ENCODE measurements at places on chromosomes 1 and 21.

GRCh38 chr1:185312361-185313138, 4.5 kb downstream of the IVNS1ABP start:
- no peak for DNase-seq

DNA sequence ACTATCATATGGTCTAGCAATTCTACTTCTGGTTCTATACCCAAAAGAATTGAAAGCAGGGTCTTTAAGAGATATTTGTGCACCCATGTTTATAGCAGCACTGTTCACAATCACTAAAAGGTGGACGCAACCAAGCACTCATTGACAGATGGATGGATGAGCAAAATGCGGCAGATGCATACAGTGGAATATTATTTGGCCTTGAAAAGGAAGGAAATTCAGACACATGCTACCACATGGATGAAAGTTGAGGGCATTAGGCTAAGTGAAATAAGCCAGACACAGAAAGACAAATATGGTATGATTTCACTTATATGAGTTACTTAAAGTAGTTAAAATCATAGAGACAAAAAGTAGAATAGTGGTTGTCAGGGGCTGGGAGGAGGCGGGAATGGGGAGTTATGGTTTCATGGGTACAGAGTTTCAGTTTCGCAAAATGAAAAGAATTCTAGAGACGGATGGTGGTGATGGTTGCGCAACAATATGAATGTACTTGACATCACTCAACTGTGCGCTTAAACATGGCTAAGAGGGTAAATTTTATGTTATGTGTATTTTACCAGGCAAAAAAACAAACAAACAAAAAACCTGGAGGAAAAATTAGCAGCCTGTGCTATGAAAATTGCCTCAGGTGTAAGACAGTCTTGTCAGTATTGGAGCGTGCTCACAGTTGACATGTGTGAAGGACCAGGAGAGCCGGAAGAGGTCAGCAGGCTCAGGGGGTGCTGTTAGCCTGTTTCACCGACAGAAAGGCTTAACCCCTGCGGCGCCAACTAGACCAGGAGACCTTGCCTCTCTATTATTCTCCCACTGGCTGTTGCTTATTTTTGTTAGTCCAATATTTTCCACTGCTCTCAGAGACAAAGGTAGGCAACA, 26.5 kb downstream of the CD247 start:
- DNase-seq = no peak

- peak; percentile 60 for DNase-seq
Observed at GRCh38 chr1:153841463-153841994, 66.3 kb downstream of the SLC27A3 start.

DNA sequence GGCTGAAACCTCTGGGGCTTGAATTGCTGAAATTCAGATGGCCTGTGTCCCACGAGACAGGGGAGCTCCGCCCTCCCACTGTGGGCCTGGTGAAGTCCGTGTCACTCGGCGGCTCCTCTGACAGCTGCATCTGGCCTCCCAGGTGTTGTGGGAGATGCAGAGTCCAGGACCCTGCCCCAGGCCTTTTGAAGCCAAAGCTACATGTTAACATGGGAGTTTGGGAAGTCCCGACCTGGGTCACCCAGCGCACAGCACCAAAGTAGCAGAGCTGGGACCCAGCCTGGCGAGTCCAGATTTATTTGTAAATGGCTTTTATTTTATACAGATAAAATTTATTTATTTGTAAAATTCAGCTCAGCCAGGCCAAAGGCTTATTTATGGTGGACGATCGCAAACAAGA, 28.9 kb downstream of the SLC37A1 start:
- DNase-seq = no peak

DNA sequence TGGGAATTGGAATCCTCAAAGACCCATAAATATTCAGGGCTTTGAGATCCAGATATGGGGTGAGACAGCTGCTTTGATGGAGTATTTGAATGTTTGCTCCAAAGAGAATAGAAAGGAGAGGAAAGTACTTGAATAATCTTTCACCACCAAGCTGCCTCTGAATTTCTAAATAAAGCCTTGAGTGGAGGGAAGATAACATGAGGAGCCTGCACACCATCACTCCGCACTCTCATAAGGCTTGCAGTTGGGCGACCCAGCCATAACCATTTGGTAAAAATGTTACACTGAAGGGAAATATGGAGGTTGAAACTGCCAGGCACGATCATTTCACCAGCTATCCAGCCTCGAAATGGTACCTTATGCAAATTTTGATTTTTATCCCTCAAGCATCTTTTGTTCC, 38.4 kb downstream of the VCAM1 start:
- DNase-seq = no peak

DNA sequence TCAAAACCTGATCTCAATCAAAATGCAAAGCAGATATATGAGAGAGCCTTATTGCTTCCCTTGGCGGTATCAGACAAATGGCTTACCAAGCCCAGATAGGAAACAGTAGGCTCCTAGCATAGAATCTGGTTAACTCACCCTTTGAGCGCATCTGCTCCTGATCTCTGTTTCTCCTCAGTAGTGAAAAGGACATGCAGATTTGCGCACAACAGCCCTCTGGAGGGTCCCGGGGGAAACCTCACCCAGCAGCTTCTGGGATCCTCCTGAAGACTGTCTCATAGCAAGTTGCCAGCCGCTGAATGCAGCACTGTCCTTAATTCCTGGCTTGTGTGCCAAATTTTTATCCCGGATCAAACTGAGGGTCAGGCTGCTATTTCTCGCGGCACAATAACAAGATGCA, 192.2 kb downstream of the FASLG start:
- no peak for DNase-seq

- peak; percentile 70 for DNase-seq
Observed at GRCh38 chr21:45562965-45563364, 20.7 kb upstream of the SLC19A1 start.

GRCh38 chr1:181429462-181429861, 53.9 kb upstream of the CACNA1E start:
- DNase-seq = no peak

- DNase-seq = no peak
Observed at GRCh38 chr1:119003413-119004128, 15.4 kb upstream of the TBX15 start.

- DNase-seq = peak; percentile 59
Observed at GRCh38 chr1:41416552-41417334, 55.5 kb downstream of the FOXO6 start.

GRCh38 chr1:177646757-177647730, 322.8 kb downstream of the SEC16B start:
- no peak for DNase-seq

DNA sequence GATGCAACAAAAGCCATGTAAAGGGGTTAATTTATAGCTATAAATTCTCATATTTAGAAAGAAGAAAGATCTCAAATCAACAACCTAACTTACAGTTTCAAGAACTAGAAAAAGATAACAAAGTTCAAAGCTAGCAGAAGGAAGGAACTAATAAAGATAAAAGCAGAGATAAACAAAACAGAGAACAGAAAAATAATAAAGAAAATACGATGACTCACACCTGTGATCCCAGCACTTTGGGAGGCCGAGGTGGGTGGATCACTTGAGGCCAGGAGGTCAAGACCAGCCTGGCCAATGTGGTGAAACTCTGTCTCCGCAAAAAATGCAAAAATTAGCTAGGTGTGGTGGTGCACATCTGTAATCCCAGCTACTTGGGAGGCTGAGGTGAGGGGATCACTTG, 12.4 kb upstream of the TMEM183A start:
- no peak for DNase-seq

- no peak for DNase-seq
Observed at GRCh38 chr1:25504706-25505595, 38.5 kb upstream of the LDLRAP1 start.

- no peak for DNase-seq
Observed at GRCh38 chr1:225347123-225347683, 80.6 kb downstream of the LBR start.

All from iris pigment epithelial cell (primary cell).